ENCODE measurements at places on chromosomes 2 and 18. TPM values are rescaled to one million over a fixed set of nuclear protein-coding genes. Genes with fewer than 3 reads are reported as not detected.

ANKRD36B gene
- total RNA-seq = 19.4 TPM

APCDD1 gene
- total RNA-seq = 0.51 TPM

MDH1B gene
- 1.9 TPM for total RNA-seq

OTX1 gene
- 7.1 TPM for total RNA-seq

COL3A1 gene
- not detected for total RNA-seq

RAB27B gene
- total RNA-seq = 38.3 TPM

IL36G gene
- total RNA-seq = not detected

CAVIN2 gene
- not detected for total RNA-seq

DNA sequence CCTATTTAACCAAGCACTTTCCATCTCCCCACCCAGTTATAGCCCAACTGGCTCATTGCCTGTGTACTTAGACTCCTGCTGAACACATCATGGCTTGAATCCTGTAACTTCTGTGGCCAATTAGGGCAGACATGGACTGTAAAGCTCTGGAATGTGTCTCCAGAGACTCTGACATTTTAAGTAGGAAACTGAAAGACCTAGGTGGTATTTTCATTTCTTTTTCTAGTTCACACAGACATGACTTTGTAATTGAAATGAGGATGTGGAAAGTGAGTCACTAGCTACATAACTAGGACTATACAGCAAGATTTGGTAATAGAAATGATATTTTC lies 12.2 kb downstream of the DOK1 start:
- no peaks in the 10 kb centered on the region for H3K4me1 ChIP-seq
- H3K27me3 ChIP-seq = peaks cover 52% of the 10 kb centered on the region
- no peak for DNase-seq

GRCh38 chr2:19140463-19141208 lies 217.8 kb downstream of the OSR1 start:
- H3K4me1 ChIP-seq = peaks cover 39% of the 10 kb centered on the region
- no peaks in the 10 kb centered on the region for H3K27me3 ChIP-seq
- no peaks in the 10 kb centered on the region for H3K36me3 ChIP-seq
- peak overlapping the region; percentile 44 for H3K4me3 ChIP-seq

DNA sequence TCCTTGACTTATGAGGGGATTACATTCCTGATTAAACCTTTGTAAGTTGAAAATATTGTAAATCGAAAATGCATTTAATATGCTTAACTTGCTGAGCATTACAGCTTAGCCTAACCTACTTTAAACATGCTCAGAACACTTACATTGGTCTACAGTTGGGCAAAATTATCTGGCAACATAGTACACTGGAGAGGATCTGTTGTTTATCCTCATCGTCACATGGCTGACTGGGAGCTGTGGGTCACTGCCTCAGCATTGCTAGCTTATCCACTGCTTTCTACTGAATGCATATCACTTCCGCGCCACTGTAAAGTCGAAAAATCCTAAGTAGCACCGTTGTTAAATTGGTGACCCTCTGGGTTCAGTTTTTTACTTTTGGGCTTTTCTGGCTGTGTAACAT lies 13.7 kb downstream of the PMS1 start:
- H3K36me3 ChIP-seq = peaks cover 4% of the 10 kb centered on the region
- no peaks in the 10 kb centered on the region for H3K27me3 ChIP-seq
- H3K4me1 ChIP-seq = no peaks in the 10 kb centered on the region
- DNase-seq = no peak
- H3K27ac ChIP-seq = no peak overlapping the region
- H3K4me3 ChIP-seq = no peak overlapping the region

DNA sequence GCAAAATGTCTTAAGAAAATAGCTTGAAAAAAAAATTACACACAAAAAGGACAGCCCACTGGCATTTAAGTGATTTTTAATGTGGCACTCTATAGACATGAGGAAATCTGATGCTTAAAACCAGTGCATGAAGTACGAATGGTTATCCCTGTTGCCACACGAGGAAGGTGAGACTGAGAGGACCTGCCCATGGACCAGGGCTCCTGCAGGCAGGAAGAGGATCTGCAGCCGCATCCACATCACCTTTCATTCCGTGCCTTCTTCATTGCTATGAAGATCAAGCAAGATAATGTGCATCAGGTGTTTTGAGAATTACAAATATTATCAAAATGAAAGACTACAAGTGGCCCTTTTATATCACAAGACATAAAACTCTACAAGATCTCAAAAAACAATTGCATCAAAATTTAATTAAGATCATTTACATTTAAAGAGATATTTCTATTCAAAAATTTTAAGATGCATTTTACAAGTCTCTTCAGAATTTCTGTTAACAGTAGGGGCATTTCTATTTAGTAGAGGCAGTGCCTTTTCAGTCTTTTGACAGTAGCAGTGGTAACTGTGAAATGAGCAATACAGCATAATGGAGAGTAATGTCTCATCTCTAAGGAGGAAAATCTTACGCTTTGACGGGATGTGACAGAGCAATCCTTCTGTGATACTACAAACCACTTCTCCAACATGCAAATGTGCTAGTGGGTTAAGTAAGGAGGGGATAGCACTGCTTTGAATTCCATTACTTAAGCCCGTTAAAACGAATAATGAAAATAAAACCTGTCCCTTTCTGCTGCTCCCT lies 83.4 kb downstream of the SLC5A7 start:
- H3K27me3 ChIP-seq = peaks cover 19% of the 10 kb centered on the region
- no peaks in the 10 kb centered on the region for H3K4me1 ChIP-seq
- H3K36me3 ChIP-seq = no peaks in the 10 kb centered on the region
- no peak overlapping the region for H3K27ac ChIP-seq
- H3K4me3 ChIP-seq = no peak overlapping the region

DNA sequence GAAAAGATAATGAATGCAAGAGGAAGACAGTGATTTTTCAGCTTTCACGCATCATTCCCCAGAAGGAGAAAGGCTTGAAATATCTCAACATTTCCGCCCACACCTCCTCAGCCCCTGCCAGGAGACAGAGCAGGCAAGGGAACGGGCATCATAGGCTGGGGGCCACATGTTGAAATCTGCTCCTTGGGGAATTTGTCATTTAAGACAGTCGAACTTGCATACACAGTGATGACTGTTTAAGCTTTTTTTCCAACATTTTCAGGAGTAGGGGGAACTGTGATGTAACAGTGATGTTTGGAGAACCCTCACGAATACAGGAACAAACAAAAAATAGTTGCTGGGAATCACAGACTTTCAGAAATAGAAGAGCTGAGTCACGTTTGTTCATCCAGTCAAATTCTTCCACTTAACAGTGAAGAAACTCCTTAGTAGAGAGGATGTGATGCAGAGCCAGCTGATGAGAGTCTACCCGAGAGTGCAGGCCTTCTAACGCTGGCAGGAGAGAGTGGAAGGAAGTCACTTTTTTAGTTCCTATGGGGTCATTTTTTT lies 266.8 kb downstream of the ALPK2 start:
- peaks cover 58% of the 10 kb centered on the region for H3K36me3 ChIP-seq
- H3K4me3 ChIP-seq = no peak overlapping the region
- peak overlapping the region; percentile 70 for H3K27ac ChIP-seq

- H3K27me3 ChIP-seq = no peaks in the 10 kb centered on the region
- H3K4me1 ChIP-seq = no peaks in the 10 kb centered on the region
- DNase-seq = no peak
- H3K36me3 ChIP-seq = peaks cover 5% of the 10 kb centered on the region
- no peak overlapping the region for H3K27ac ChIP-seq
Observed at GRCh38 chr2:65293376-65293775, 65.7 kb downstream of the ACTR2 start.

GRCh38 chr2:128215897-128216642 lies 102.6 kb downstream of the HS6ST1 start:
- peaks cover 32% of the 10 kb centered on the region for H3K27me3 ChIP-seq
- H3K4me3 ChIP-seq = no peak overlapping the region
- H3K27ac ChIP-seq = no peak overlapping the region
- DNase-seq = no peak

GRCh38 chr2:234885118-234885517 lies 66.7 kb upstream of the SH3BP4 start:
- H3K4me1 ChIP-seq = peaks cover 37% of the 10 kb centered on the region
- DNase-seq = no peak
- H3K27me3 ChIP-seq = no peaks in the 10 kb centered on the region

- H3K36me3 ChIP-seq = no peaks in the 10 kb centered on the region
- no peak overlapping the region for H3K4me3 ChIP-seq
- no peaks in the 10 kb centered on the region for H3K4me1 ChIP-seq
- DNase-seq = no peak
- H3K27me3 ChIP-seq = peaks cover 8% of the 10 kb centered on the region
Observed at GRCh38 chr2:172137109-172137508, 34.4 kb upstream of the DLX2 start.

GRCh38 chr2:71459084-71459431 lies 5.7 kb downstream of the DYSF start:
- no peak for DNase-seq
- H3K36me3 ChIP-seq = peaks cover under 1% of the 10 kb centered on the region
- H3K4me3 ChIP-seq = no peak overlapping the region
- H3K4me1 ChIP-seq = peaks cover 39% of the 10 kb centered on the region
- peaks cover 22% of the 10 kb centered on the region for H3K27me3 ChIP-seq
- H3K27ac ChIP-seq = no peak overlapping the region

DNA sequence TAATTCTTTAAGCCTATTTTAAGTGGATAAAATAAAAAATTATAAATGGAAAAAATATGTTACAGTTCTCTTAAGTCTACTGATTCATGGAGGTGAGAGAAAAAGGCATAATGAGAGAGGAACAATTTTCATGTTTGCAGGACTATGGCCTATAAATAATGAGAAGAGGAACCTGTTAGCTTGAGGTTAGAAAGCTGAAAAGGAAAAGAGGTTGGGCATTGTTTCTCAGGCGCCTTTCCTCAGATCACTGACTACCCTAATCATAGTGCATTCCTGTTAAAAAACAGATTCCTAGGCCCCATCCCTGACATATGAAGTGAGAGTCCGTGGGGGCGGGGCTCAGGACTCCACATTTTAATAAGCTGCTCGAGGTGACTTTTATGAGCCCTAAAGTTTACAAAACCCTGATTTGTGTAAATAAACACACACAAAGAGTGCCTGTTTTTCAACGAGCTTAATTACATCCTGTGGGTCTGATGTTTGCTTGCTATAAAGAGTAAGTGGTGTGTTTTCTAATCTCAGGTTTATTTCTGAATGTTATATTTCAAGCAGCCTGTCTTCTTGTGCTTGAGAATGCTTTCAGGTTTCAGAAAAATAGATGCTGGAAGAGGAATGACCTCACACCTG lies 335.5 kb downstream of the CLIP4 start:
- H3K4me3 ChIP-seq = no peak overlapping the region
- H3K27me3 ChIP-seq = peaks cover 94% of the 10 kb centered on the region
- H3K4me1 ChIP-seq = no peaks in the 10 kb centered on the region
- no peak for DNase-seq
- no peak overlapping the region for H3K27ac ChIP-seq

DNA sequence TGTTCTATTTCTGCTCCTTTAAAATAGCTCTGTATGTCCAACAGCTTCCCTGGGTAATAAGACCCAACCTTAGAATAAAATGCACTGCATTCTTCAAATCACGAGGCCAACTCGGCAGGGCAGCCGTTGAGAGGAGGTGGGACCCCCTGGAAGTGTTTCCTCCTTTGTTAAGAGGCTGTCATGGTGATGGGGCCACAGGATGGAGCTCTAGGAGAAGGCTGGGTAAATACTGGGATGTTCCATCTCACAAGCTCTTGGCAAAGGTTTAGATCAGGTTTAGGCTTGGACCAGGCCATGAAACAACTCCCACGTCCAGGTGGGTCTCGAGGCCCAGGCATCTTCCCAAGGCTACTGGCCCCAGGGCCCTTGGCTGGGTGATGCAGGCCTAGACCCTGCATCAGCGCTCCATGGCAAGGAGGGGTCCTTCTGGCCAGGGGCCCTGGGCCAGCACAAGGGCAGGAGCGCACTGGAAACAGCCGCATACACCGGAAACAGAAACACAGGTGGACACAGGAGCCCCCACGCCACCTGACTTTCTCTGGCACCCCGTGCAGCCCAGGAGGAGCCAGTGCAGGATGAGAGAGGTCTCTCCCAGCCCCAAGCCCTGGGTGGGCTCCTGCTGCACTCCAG lies 38.8 kb upstream of the OTOS start:
- H3K27me3 ChIP-seq = peaks cover 100% of the 10 kb centered on the region
- H3K27ac ChIP-seq = no peak overlapping the region
- no peak overlapping the region for H3K4me3 ChIP-seq
- H3K4me1 ChIP-seq = no peaks in the 10 kb centered on the region
- DNase-seq = no peak

DNA sequence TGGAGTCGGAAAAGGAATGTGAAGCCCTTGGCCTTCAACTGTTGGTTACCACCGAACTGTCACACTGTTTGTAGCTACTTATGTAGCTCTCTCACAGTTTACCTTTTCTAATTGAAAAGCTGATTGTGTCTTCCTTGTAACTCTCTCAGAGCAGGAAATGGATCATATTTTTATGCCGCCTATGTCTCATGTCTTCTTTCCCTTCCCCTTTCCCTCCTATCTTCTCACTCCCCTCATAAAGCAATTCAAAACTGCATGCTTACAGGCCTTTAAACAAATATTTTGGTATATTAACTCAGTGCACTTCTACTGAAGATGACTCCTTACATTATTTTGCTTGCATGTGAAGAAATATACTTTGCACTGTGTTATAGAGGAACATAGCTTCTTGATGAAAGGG lies 6.0 kb downstream of the SLC39A10 start:
- H3K4me1 ChIP-seq = peaks cover 17% of the 10 kb centered on the region
- H3K4me3 ChIP-seq = no peak overlapping the region
- peaks cover 18% of the 10 kb centered on the region for H3K36me3 ChIP-seq
- no peaks in the 10 kb centered on the region for H3K27me3 ChIP-seq

DNA sequence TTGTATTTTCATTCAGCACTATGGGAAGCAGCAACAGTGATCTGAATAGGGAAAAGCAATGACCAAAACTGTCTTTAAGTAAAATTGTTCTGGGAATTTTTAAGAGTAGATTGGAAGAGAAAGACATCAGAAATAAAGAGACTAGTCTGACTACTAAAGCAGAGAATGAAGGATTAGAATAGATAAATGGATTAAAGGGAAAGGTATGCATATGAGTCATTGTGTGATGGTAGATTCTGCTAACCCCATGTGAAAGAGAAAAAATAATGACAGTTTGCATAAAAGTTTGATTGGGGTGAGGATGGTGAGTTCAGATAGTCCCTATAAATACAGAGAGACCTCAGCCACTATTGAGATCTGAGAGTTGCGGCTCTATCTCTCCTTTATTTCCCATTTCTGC lies 139.6 kb upstream of the DCC start:
- no peak overlapping the region for H3K27ac ChIP-seq
- no peak overlapping the region for H3K4me3 ChIP-seq
- DNase-seq = no peak

DNA sequence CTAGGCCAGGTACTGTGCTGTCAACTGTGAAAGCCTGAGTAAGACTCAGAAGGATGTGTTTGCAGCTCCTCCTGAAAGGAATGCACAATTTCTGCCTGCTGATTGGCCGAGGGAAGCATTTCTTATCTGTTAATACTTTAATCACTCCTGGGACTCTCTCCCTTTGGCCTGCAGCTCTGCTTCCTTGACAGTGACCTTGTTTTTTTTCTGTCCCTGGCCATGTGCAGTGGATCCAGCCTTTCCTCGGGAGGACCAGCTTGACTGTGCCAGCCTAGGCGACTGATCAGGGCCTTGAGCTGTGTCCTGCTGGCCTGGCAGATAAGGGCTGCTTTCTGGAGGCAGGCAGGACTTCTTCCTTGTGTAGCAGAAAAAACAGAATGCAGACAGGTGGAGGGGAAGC lies 10.0 kb downstream of the RNF144A start:
- no peaks in the 10 kb centered on the region for H3K27me3 ChIP-seq
- H3K36me3 ChIP-seq = peaks cover 5% of the 10 kb centered on the region
- no peak overlapping the region for H3K4me3 ChIP-seq
- peaks cover 36% of the 10 kb centered on the region for H3K4me1 ChIP-seq
- no peak for DNase-seq

- no peaks in the 10 kb centered on the region for H3K36me3 ChIP-seq
- no peaks in the 10 kb centered on the region for H3K4me1 ChIP-seq
- no peak overlapping the region for H3K27ac ChIP-seq
- no peak overlapping the region for H3K4me3 ChIP-seq
- H3K27me3 ChIP-seq = no peaks in the 10 kb centered on the region
Observed at GRCh38 chr2:8081130-8081529, 600.7 kb upstream of the ID2 start.
